Stimulated activated CD4-positive, alpha-beta T cell treated with anti-CD3 and anti-CD28 coated beads, Interleukin-1b, Interleukin-23, amount 100 ng/mL, for 48 hours (primary cell): ENCODE measurements at places on chromosomes 11 and 22.
A peak's percentile ranks its signal among the peaks of the same experiment; 100 is the strongest.

DNA sequence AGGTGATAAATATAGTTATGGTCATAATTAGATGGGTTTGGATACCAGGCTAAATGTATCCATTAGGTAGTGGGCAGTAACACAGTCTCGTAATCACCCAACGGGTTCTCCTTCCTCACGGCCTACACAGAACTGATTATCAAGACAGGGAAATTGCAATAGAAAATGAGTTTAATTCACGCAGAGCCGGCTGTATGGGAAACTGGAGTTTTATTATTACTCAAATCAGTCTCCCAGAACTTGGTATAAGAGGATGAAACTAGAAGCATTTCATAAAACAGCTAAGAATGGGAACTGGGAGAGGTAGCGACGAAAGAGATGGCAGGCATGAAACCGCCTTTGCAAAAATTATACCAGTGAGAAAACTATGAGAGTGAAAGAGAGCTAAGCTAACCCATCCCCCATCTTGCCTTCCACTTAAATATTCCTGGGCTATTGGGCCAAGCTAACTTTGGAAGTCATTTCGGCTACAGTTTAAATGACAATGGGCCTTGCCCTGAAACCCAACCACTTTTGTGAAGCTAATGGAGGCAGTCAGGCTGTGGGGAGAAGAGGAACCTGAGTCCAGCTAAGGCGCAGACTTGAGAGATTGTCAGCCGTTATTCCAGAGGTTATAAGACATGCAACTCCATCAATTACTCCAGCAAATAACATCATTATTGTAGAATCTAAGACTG, 29.6 kb downstream of the CTSC start:
- no peak for DNase-seq

GRCh38 chr11:119340335-119341221, at the start of gene C1QTNF5:
Gene C1QTNF5, minus strand, starts transcription at chr11:119340883. Its CDS starts 486 bp downstream, at chr11:119340397.
- no peak for DNase-seq

DNA sequence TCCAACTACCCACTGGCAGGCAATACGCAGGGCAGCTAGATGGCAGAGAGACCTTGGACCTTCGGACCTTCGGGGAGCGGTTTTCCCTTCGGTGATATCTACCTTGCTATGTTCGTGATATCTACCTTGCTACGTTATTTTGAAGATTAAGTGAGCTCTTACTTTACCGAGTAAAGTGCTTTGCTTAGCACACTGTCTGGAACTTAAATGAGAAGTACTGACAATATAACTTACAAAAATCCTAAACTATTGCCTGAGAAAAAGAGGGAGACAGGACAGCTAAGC, 1.0 kb upstream of the PRDM10 start:
- DNase-seq, result no peak

DNA sequence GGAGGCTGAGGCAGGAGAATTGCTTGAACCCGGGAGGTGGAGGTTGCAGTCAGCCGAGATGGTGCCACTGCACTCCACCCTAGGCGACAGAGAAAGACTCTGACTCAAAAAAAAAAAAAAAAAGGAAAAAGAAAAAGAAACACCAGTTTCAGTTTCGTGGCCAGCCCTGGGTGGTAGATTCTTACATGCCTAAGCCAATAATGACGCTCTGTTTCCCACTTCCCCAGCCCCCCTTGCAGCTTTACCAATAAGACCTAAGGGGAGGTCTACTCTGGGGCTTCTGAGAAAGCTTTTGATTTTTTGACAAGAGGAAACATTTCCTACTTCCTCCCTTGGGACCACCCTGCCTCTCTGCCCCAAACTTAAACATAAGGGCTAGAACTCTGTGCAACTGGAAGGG, 30.0 kb upstream of the PTPRJ start:
- DNase-seq, result peak; percentile 42

DNA sequence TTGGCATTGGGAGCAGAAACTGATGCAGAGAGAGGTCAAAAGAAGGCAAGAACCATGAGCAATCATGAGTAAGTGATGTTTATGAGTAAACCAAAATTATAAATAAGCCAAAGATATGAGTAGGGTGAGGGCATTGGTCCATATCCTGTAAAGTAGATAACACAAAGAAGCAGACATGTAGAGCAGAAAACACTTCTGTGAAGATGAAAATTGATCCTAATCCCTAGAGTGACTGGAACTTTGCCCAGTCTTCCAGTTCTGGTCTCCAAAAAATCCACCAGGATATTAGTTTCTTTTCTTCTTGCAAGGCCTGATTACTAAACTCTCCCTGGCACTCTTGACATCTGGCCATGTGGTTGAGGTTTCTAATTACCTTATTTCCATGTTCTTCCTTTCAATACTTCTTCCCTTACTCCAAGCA, 13.7 kb upstream of the DRD2 start:
- DNase-seq, result no peak

DNA sequence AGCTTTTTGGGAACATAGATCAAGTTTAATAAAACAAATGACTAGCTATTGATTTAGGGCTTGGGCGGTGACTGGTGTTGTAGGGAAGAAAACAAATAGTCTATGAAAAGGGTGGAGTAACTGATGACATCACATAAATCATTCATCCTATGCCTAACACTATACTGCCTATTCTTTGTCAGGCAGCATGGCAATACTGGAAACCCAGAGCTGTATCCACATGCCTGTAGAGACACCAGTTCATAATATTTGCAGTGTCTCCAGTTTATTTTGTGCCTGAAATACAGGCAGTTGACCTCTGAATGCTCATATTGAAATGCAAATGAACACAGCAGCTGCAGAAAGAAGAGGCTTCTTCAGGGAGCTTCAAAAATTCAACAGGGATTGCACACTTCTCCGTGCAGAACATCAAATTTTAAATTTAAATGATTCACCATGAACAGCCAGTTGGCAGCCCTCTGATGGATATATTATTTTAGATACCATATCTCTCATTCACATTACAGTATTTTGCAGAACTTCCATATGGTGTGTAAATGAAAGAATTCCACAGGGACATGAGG, 283.1 kb upstream of the CTSC start:
- no peak for DNase-seq

DNA sequence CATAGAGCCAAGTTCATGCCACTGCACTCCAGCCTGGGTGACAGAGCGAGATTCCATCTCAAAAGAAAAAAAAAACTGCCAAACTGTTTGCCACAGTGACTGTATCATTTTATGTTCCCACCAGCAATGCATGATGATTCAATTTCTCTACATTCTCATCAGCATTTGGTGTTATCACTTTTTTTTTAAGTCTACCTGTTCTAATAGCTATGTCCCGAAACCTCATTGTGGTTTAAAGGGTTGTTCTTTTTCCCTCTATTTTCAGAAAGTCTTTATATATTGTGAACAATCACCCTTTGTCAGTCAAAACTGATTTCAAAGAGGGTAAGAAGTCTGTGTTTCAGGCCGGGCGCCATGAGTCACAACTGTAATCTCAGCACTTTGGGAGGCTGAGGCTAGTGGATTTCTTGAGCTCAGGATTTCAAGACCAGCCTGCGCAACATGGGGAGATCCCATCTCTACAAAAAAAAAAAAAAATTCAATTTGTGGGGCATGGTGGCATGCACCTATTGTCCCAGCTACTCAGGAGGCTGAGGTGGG, 14.8 kb upstream of the FAM168A start:
- DNase-seq, result no peak

GRCh38 chr11:36622431-36623136, 24.5 kb upstream of the RAG2 start:
- no peak for DNase-seq

GRCh38 chr11:69452206-69452987, 29.1 kb upstream of the LINC01488 start:
- DNase-seq, result no peak

- DNase-seq, result no peak
These were observed 36.7 kb downstream of the ADAMTS8 start for GRCh38 chr11:130391711-130392110.

- DNase-seq, result no peak
These were observed 92.5 kb downstream of the LRRC32 start for GRCh38 chr11:76577921-76578653.

GRCh38 chr11:65817835-65818680, 15.7 kb upstream of the SNX32 start:
- DNase-seq, result peak; percentile 90

DNA sequence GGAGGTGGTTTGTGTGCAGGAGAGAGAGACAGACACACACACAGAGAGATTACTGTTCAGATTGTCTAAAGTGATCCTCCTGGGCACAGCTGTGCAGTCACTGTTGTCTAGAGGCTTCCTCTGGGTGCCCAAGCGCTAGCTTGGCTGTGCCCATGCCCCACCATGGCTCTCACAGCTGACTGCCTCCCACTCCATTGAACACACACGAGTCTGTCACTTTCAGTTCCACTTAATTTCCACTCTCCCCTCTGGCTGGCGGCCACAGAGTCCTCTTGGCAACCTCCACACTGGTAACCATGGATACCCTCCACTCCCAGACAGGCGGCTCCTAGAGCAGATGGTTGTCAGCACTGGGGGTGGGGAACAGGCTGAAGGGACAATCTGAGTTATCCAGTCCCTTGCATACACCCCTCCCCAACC, 29.1 kb downstream of the MAP6 start:
- DNase-seq, result no peak

DNA sequence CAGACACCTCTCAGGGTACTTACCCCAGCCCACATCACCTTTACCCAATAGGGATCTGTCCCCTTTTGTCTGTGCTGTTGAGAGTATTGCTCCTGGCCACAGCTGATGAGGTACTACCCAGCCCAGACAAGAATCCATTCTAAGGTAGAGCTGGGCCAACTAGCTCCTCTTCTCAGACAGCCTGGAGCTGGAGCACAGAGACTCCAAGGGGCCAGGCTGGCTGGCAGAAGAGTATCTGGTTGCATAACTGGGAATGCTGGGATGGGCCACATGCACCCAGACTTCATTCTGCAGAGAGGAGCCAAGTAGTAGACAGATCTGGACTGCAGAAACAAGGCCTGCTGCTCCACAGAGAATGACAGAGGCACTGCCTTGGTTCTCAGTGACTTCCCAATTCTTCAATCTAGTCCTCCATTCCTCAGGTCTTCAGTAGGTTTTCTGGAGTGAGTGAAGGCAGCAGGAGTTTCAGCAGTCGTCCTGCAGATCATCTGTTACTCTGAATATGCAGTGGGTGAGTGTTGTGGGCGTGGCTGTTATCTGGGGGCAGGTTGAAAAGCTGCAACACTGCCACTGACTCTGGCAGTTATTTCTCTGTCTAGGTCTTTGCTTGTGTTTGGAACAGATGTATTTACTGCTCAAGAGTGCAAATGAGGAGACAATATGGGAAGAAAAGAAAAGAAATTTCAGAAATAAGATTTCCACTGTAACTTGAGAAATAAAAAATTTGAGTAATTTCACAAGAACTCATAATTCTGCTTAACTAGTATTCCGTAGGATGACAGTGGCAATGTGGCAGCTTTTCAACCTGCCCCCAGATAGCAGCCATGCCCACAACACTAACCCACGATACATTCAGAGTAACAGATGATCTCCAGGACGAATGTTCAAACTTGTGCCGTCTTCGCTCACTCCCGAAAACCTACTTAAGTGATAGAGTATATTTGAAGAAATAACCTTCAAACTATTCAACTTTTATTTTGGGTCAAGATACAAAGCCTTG, 34.9 kb downstream of the MAPK1 start:
- DNase-seq, result no peak

- no peak for DNase-seq
These were observed 65.1 kb downstream of the GRK3 start for GRCh38 chr22:25629613-25630012.

- no peak for DNase-seq
These were observed 6.8 kb downstream of the TBC1D22A start for GRCh38 chr22:46769191-46769675.

GRCh38 chr11:17613428-17613962, 66.4 kb downstream of the OTOG start:
- no peak for DNase-seq

DNA sequence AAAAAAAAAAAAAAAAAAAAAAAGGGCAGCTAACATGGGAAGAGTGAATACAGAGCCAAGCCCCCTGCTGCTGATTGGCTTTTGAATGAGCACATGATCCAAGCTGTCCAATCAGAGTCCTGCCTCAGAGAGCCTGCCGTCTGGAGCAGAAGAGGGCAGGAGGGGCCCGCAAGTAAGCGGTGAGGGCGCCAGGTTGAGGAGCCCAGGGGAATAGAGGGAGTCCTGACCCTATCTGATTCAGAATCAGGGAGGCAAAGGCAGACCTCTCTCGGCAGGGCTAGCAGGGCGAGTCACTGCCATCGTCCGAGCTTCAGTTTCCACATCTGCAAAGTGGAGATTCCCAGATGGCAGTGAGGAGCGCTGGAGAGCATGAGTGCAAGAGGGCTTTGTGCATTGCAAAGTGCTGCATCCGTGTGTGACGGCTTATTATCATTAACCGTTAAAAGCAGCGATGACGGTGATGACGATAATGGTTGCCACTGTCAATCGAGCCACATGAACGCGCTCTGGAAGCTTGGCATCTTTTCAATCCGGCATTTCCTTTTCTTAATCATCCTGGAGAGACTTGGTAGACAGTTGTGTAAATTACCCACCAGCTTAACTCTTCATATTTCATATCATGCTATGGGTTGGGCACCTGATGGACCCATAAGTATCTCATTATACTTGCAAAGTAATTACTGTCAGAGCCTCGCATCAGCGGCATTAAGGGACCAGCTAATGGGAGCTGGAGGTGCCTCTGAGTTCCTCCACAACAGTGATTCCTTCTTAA, 68.6 kb upstream of the ATXN10 start:
- DNase-seq, result no peak

GRCh38 chr11:111123463-111124398, 121.8 kb upstream of the POU2AF2 start:
- DNase-seq, result no peak

DNA sequence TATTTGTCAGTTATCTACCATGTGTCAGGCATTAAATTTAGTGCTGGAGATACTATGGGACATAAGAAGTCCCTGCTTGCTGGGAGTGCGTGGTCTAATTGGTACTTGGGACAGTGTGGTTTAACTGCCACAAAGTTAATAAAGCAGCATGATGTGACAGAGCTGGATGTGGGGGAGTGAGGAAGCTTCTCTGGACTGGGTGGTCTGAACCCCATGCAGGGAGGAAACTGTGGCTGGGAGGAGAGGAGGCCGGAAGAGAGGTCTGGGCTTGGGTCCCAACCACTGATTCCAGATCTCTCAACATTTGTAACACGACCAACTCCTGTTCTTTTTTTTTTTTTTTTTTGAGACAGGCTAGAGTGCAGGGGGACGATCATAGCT, 37.1 kb downstream of the ST3GAL4 start:
- no peak for DNase-seq

DNA sequence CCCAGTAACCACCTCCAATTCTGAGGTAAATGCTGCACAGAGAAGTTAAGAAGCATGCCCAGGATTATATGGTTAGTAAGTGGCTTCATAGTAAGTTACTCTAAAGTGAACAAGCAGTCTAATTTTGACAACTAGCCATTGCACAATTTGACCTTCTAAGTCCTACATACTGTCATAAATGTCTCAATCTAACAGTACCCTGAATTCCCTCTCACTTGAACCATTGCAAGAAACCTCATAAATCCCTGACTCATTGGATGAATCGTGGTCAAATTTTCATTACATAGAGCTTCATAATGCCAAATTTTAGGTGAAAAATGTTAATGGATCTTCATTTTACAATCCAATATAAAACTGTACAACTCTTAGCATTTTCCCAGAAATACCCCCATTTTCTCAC, 217.3 kb upstream of the GRIA4 start:
- no peak for DNase-seq
